ENCODE measurements at places on chromosomes 7 and 10. TPM values are rescaled to one million over a fixed set of nuclear protein-coding genes. Genes with fewer than 3 reads are reported as not detected.
A peak's percentile ranks its signal among the peaks of the same experiment; 100 is the strongest.

The EPHB4 gene
- total RNA-seq, result 61.1 TPM

The ADAM22 gene
- 10.0 TPM for total RNA-seq

The PAXIP1 gene
- total RNA-seq, result 20.4 TPM

The PLOD3 gene
- total RNA-seq, result 83.7 TPM

The OR2A5 gene
- total RNA-seq, result not detected

The ELN gene
- 0.17 TPM for total RNA-seq

The RNLS gene
- not detected for total RNA-seq

The GNAT3 gene
- total RNA-seq, result not detected

- no peak for DNase-seq
Observed at GRCh38 chr7:40793132-40793531, 658.3 kb downstream of the SUGCT start.

GRCh38 chr10:33573606-33574005 lies 239.1 kb upstream of the NRP1 start:
- no peak for DNase-seq

DNA sequence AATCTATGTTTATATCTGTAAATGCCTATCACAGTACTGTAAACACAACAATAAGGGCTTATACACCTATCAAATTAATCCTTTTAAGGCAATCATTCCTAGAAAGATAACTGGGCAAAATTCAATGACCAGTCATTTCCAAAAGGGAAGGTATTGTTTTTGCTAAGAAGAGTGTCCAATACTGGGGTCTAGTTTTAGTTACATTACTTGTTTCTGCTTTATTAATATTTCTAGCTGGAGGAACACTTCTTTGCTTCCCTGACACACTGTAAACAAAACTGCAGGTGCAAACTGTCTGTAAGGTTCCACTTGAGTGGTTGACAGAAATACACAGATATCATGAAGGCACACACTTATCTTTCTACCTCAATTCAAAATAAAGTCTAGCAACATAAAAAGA lies 84.2 kb upstream of the FAM133B start:
- DNase-seq, result no peak

GRCh38 chr7:6453734-6454133 lies 6.0 kb upstream of the DAGLB start:
- DNase-seq, result peak; percentile 77

DNA sequence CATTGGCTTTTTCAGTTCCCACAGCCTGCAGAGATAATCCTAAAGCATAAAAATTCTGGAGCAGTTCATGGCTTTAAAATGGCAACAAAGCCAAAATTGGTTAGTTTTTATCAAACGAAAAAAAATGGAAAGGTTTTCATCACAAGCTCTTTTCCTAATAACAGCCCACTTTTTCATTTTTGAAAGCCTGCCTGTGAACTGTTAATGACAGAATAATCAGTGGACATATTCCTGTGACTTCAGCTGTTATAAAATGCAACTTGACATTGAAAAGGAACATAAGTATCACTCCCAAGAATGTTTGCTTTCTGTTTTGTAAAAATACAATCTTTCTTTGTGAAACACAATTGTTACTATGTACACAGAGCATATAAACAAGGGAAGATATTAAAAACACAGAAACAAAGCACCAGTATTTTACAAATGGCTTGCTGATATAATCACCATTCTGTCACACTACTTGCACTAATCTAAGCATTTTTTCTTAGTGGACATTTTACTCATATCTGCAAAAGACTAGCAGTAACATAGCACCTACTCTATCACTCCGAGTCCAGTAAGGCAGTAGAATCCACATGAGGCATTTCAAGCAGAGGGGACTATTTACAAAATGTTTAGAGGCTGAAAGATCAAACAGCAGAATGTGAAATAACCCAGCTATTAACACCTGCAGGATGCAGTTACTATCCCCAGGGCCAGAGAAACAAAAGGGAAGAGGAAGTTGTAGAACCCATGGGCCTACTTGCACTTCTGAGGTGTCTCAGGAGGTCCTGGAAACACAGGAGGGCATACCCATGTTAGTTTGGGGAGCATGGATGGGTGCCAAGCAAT lies 26.4 kb downstream of the MACC1 start:
- DNase-seq, result no peak

DNA sequence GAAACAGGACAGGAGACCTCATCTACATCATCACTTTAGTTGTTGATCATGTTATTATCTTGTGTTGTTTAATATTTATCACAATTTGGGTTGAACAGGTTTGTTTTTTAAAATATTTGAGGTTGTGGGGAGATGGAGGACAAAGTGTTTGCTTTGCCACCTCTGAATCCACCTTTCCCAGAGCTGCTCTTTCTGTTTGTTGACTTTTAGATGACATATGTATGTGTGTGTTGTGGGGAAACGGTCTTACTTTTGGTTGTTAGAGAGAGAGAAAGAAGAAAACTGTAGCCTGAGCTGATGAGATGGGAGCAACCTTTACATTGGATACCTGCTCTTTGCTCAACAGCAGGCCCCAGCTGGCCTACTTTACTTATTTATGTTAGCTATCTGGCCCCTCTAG lies 19.0 kb upstream of the SLC16A12 start:
- DNase-seq, result no peak

DNA sequence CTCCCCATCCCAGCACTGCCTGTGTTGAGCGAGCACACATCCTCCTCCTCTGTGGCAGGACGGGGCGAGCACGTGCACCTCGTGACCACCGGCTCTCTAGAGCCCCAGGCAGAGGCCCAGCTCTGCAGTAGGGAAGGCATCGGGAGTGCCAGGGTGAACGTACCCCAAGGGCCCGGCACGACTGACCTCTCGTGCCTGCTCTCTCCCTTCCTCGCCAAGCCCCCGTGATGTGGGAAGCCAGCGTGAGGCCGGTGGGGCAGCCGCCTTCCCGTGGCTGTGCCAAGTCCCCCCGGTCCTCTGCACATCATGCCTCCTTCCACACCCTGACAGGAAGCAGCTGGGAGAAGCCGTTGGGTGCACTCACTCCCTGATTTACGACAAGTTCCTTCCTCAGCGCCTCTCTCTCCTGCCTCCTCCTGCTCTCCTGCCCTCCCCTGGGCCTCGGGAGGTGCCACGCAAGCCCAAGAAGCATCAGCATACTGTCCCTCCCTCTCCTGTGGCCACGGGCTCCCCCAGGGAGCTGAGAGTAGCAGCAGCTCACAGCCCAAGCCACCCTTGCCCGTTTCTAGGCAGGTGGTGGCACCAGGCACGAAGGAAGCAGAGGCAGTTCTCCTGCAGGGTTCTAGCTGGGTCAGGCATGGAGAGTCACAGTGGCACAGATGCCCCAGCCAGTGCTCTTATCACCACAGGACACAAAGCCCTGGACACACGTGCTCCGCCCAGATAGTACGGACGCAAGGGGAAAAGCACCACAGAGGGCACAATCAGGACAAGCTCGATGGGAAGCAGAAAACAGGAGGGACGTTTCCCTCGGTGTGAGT lies 47.0 kb downstream of the AMZ1 start:
- no peak for DNase-seq

DNA sequence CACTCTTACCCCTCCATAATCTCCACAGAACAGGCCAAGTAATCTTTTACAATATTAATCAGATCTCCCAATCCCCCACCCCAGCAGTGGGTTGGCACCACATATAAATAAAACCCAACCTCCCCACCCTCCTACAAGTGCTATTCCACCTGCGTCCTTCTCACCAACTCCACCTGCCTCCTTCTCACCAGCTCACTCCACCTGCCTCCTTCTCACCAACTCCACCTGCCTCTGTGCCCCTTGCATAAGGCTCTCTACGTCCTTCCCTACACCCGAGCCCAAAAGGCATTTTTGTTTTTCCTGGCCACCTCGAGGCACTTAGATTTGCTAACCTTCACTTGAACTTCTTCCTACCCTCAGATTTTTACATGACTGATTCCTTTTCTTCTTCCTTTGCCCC lies 89.7 kb downstream of the ATE1 start:
- no peak for DNase-seq

DNA sequence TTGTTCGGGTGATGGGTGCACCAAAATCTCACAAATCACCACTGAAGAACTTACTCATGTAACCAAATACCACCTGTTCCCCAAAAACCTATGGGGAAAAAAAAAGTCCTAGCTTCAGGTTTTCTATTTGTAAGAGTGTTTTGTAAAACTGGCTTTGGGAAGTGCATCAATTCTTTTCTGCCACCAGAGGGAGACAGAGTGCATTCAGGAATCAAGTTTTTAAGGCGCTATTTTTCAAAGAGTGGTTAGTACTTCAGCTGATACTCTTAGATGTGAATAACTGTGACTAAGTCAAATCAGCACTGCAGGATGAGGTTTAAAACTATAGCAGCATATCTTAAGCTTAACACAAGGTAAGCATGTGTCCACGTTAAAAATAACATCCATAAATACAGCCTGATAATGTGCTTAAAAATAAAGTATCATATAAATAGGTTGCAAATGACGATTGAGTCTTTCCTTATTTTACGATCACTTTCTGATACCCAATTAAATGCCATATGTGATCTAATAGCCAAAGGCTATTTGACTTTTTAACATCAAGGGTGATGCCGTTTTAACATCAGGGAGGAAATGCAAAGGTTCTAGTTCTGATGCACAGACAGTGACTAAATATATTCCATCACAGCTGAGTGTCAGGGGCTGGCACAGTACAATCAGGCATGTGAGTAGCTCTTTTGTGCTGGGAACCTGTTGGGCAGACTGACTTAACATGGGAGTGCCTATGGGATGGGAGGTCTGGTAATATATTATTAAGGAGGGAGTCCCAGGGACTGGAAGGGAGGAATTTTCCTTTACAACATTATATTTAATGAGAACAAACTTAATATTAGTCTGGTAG lies 10.6 kb upstream of the LYZL2 start:
- DNase-seq, result peak; percentile 61

- DNase-seq, result no peak
Observed at GRCh38 chr10:80281784-80282765, 7.4 kb downstream of the MAT1A start.

DNA sequence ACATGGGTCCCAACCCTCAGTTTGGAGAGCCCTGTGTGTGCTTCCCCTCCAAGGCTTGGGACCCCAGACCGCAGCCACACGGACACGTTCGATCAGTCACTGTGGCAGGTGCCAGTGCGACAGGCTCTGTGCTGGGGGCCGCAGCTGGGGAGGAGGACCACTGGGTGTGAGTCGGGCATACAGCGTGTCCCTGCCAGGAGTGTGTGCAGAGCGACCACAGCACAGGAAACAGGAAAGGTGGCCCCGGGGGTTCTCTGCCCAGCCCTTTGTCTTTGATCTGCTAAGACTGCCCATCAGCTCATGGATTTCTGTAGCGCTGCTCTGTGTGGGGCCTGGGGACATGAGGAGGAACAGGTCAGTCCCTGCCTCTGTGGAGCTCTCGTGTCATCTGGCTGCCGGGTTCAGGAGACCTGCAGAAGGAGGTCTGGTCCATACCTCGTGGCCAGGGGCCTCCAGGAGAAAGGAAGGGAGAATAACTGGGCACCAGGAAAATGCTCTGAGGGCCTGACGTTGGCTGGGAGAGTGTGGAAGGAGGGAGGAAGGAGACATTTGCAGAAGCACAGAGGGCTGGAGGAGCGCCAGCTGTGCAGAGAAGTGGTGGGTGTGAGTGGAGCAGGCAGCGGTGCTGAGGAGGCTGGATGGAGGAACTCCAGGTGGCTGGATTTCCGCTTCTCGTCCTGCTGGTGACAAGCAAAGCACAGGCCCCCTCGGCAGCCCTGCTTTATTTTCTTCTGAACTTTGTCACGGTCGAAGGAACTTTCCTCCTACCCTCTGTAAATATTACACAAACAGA lies 4.1 kb downstream of the NUDT1 start:
- DNase-seq, result no peak

- DNase-seq, result no peak
Observed at GRCh38 chr10:49163741-49164140, 24.4 kb downstream of the TMEM273 start.

DNA sequence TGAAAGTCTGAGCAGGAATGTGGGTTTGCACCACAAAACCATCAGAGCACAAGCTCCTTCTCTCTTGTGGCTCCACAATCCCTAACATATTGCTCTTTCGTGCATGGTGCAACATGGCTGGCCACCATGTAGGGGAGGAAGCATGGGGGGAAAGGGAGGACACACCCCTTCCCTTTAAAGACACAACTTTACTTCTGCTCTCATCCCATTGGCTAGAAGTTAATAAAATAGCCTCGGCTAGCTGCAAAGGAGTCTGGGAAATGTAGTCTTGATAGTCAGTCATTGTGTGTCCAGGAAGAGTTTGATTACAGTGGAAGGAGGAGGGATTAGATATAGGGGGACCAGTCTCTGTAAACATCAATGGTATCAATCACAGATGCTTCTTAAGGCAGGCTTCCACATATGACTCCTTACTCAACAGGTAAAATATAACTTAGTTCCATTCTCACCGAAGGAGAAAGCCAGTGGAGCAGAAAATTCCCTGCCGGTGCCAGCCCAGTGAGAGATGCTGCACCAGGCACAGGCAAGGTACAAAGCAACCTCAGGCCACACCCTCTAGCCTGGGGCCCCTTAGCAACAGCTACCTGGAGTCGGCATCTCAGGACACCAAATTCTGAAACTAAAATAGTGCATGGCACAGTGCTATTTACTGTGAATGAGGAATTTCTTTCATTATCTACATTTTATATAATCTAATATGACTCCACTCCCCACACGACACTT lies 124.7 kb upstream of the CTBP2 start:
- peak; percentile 58 for DNase-seq

DNA sequence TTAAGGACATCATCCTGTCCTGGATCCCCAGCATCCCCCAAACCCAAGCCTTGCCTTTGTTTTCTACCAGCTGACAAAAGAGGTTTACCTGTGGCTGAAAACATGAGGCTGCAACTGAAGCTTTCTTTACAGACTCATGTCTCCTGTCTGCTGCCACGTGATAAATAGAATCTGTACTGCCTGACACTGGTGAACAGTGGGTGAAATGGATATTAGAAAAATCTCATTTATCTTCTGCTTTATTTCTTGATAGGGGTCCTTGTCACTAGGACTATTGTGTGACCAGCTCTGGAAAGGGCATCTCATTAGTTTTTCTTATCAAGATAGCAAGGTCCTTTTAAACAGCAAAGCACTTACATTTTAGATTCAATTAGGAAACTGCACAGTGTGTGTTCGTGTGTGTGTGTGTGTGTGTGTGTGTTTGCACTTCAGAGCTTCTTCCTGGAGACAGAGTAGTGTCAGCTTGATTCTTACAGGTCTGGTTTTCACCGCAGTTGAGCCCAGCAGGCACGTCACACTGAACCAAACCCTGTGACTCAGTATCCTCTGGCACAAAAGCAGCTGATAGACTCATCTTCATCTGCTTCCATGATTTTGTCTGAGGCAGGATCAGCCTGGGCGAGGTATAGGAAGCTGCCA lies 373.5 kb upstream of the CELF2 start:
- no peak for DNase-seq

GRCh38 chr10:72370201-72370722 lies 15.5 kb upstream of the DNAJB12 start:
- DNase-seq, result no peak

Data from HCT116 (cell line).